Right hindlimb (tissue), 1 donor: ENCODE measurements at places on chromosomes 12 and 14.
A peak's percentile ranks its signal among the peaks of the same experiment; 100 is the strongest.

DNA sequence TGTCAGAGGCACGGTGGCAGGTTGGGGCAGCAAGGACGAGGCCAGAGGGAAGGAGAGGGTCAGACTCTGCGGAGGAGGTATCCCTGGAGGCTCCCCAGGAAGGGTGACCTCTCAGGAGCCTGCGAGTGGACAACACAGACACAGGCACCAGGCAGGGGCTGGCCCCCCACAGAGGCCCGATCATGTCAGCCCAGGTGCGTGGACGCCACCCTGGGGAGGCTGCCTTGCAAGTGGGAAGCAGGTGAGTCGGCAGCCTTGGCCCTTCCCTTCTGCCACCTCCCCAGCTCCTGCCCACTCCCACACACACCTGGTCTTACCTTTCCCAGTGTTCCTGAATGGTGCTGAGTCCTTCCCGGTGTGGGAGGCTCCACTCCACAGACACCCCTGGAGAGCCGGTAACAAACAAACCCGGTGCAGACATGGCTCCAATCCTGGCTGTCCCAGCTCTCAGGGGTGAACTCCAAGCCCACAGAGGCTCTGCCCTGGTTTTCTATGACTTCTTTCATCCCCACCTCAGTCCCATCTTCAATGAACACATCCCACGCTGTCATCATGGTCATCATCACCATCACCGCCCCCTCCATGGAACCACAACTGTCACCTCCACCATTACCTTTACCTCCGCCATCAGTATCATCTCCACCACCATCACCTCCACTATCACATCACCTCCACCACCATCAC lies 5.2 kb downstream of the ZBTB42 start:
- peak; percentile 15 for DNase-seq

DNA sequence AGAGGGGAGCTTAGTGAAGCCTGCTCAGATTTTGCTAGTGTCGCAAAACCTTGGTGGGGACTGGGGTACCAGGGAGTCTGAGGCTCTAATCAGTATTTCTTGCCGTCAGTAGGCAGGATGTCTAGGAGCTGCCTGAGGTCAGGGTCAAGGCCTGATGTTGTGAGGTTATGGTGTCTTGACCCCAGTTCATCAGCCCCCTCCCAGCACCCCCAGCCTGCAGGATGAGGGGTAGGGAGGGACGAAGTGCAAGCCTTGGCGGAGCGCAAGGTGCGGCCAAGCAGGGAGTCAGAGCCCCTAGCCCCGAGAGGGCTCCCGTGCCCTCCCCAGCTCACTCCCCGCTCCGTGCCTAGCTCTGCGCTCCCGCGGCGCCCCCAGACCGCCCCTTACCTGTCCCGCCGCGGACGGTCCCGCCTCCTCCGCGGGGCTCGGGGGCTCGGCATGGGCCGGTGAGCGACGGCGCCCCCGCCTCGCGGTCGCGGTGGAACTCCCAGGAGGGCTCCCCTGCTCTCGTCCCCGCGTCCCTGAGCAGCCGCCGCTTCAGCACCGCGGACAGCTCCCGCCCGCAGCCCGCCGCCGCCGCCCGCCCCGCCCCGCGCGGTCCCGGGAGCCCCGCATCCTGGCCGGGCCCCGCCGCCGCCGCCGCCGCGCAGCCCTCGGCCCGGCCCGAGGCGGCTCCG lies 347 bp downstream of the SYNDIG1L start:
- peak; percentile 58 for DNase-seq

DNA sequence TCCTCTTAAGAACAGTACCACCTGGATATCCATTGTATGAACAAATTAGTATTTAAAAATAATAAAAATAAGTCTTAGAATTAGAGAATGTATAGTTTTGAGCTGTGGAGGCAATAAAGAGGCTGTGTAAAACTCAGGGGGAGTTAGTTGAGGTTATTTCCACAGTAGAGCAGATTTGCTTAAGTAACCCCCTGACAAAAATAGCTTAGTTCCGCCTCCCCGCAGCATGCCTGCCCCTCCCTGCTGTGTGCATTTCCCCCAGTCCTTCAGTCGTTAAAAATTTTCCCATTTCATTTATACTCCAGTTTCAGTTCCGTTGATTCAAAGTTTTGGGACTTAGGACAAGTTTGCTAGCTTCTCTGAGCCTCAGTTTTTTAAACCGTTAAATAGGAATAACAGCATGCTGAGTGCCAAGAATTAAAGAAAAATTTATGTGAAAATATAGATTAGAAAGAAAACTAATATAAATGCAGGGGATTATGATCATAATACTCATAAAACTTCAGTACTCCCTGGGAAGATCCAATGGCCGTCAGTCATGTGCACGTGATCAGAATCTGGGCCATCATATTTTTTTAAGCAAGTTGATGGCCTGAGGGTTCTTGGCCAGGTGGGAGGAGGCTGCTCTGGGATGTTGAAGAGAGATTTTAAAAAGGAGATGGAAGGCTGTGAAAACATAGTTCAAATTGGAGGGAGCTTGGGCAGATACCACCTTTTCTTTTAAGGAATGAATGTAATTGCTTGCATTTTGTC lies 14.5 kb upstream of the SLC38A2 start:
- peak; percentile 73 for DNase-seq

DNA sequence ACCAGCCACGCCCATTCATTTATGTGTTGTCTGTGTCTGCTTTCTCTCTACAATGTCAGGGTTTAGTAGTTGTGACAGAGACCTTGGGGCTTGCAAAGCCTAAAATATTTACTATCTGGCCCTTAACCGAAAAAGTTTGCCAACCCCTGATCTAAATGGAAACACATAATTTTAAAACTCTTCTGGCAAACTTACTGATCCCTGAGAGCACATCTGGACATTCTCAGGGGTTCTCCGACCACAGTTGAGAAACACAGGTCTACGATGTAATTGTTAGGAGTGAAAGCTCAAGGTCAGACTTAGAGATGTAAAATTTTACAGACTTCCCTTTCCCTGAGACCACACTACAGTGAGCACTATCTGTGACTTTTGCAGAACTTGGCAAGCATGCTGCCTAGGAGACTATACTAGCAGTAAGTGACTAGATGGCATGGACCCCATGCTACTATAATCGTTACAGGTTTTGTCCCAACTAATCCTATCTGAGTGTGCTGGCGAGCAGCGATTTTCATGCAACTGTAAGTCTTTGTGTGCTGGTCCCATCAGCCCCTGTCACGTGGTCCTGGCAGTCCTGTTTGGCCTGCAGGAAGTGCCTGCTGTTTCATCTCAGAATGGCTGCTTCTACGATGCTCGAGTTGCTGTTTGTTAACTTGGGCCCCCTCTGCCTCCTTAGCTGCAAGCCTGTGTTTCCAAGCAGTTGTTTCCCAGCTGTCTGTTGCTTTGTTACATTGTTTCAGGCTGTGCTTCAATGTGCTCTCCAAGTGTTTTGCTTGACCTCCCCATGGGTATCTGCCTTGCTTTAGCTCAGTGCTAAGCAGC lies 21.6 kb downstream of the TMTC2 start:
- DNase-seq = peak; percentile 51

DNA sequence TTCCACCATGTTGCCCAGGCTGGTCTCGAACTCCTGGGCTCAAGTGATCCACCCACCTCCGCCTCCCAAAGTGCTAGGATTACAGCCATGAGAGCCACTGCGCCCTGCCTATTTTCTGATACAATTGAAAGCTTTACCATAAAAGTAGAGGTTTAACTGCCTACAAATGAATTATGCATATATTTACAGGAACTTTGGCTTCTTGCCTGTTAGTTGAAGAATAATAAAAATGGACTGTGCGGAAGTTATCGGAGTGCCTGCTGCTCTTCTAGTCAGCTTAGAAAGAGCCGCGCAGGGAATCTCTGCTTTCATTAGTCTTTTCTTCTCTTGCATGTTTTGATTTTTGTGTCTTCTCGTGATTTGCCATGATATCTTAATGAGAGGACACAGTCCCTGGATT lies 34.5 kb downstream of the PPP2R5C start:
- DNase-seq = no peak

DNA sequence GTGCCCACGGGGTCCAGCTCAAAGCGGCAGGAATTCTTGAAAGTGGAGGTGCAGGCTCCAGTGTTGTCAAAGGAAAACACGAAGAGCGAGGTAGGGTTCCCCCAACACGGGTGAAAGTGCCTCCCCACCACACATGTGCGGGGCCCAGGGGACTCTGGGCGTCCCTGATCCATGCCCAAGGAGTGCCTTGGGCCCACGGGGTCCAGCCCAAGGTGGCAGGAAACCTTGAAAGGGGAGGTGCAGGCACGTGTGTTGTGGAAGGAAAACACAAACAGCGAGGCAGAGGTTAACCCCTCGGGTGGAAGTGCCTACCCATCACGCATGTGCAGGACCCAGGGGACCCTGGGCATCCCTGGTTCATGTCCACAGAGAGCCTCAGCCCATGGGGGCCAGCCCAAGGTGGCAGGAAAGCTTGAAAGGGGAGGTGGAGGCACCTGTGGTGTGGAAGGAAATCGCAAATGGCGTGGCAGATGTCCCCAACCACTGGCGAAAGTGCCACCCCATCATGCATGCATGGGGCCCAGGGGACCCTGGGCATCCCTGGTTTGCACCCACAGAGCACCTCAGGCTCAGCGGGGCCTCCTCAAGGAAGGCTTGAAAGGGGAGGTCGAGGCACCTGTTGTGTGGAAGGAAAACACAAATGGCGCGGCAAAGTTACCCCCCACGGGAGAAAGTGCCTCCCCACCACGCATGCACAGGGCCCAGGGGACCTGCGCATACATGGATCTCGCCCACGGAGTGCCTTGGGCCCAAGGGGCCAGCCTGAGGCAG lies 584.6 kb downstream of the ALG10 start:
- no peak for DNase-seq

DNA sequence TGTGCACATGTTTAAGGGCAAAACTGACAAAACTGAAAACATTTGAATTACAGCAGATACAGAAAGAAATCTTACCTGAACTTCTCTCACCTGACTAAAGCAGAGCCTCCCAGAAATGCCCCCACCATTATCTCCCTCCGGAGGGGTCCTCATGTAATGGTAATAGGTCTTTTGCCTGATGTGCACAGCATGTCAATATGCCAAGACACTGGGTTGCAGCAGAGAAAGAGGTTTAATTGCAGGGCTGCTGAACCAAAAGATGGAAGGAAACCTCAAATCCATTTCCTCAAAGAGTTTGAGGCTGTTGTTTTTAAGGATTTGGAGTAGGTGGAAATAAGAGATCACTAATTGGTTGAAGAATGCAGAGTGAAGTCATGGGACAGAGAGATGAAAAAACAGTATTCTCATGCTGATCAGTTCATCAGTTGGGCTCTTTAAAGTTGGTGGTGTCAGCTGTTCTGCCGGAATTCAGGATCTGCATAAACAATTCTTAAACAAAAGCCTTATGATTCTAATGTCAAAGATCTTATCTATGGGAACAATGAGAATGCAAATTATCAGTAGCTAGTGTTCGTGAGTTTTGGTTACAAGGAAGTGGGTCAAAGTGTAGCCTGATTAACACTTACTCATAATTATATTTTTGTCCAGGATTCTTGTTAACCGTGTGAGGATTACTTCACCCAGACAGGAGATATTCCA lies 18.2 kb downstream of the ANG start:
- DNase-seq = no peak

GRCh38 chr12:45260104-45260815 lies 44.4 kb downstream of the ANO6 start:
- DNase-seq = no peak

GRCh38 chr14:23228812-23229211 lies 8.9 kb upstream of the RNF212B start:
- no peak for DNase-seq

DNA sequence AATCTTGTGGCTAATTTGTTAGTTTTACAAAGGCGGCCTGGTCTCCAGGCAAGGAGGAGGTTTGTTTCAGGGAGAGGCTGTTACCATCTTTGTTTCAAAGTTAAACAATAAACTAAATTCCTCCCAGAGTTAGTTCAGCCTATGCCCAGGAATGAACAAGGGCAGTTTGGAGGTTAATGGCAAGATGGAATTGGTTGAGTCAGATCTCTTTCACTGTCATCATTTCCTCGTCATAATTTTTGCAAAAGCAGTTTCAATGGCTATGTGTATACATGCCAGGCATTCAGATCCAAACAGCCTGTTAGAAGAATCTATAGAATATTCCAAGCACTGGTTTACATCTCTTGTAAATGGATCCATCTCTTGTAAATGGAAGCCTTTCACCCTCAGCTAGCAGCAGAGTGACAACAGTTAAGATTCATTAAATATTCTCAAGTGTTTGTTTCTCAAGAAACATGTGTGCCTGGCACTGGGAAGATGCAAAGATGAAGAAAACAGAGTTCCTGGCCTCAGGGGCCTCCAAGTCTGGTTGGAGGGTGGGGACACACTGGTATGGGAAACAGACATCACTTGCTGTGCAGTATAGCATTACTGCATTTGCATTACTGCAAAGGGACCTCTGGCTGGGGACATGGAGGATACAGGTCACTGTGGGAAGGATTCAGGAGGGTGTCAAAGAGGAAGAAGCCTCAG lies 65.8 kb downstream of the RIN3 start:
- DNase-seq = no peak

DNA sequence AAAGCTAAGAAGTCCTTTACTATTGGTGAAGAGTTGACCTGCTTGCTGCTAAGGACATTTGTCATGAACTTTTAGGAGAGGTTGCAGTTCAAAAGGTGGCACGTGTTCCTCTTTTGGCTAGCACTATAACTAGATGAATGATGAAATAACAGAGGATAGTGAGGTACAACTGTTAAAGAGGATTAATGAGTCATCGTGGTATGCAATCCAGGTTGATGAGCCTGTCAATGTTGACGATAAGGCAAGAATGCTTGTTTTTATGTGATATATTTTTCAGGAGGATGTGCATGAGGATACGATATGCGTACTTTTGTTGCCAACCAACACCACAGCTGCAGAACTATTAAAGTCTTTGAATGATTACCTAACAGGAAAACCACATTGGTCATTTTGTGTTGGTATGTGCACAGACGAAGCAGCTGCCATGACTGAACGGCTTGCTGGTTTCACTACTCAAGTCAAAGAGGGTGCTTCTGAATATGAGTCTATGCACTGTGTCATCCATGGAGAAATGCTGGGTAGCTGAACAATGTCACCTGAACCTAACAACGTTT lies 10.6 kb downstream of the CEP128 start:
- DNase-seq = no peak

GRCh38 chr14:89827265-89827664 lies 127.3 kb downstream of the EFCAB11 start:
- no peak for DNase-seq

DNA sequence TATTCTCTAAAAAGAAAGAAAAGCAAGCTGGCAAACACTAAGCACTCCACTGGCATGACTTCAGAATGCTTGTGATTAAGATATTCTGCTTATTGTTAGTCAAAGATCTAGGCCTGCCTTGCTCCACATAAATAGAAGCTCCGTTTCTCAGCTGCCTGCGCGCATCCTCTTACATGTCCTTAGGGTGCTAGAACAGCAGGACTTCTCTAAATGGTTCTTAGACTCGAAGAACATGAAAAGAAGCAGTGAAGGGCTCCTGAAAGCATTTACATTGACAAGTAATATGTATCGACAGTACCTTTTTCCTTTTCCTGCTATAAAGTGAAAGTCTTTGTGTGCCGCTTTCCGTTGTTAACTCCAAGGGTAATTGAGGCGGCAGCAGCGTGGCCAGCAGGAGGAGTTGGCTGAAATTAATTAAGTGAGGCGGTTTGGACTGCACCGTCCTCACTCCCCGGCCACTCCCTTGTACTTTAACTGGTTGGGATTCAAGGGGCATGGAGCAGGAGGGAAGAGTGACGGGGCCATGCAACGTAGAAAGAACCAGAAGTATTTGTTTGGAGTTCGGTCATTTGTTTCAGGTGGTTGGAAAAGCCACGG lies 34.2 kb upstream of the OTX2 start:
- no peak for DNase-seq
